ENCODE measurements at places on chromosomes 16 and 17.

DNA sequence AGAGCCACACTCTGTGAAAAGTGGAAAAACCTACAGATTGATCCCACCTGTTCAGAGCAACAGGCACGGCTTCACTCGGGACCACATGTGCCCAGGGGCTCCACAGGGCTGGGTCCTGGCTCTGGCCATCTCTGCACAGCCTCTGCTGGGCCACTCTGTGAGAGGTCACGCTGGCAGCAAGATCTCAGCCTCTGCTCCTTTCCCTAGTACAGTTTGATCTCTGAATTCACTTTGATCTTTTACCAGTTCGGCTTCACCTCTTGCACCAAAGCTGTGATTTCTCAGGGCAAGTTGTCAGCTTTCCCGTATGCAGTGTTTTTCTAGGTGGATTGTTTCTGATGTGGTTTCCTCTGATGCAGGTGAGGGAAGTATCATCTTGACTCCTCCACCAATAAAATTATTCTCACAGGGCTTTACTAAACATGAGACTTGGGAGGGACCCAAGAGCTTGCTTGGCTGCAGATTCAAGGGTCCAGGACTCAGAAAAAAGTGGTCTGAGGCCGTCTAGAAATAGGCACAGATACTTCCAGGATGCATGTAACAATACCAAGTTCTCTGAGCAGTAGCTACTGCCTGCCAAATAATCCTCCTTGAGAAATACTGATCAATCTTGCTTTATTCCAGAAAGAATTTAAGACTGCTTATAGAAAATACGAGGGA lies 24.0 kb upstream of the ALDH3A1 start:
- DNase-seq = no peak

- DNase-seq = no peak
Observed at GRCh38 chr17:5677620-5678019, 93.3 kb upstream of the NLRP1 start.

- no peak for DNase-seq
Observed at GRCh38 chr17:61574542-61575351, 16.3 kb downstream of the NACA2 start.

- DNase-seq = no peak
Observed at GRCh38 chr17:47193931-47194511, 4.9 kb upstream of the CDC27 start.

GRCh38 chr17:81738801-81739393 lies 26.8 kb downstream of the SLC25A10 start:
- DNase-seq = no peak

DNA sequence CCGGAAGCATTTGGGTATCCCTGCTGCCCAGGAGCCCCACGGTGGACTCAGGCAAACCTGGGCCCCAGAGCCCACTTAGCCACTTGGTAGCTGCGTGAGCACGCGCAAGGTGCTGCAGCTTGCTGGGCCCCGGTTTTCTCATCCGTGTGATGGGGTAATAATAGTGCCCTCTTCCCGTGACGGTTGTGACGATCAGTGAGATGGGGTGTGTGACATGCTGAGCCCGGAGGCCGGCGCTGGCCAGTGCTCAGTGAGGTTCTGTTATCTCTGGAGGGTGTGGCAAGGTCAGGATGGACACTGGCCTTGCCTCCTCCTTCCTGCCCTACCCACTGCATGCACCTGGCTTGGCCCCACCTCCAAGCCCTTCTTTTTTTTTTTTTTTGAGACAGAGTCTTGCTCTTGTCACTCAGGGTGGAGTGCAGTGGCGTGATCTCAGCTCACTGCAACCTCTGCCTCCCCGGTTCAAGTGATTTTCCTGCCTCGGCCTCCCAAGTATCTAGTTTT lies 82.6 kb downstream of the RAP1GAP2 start:
- no peak for DNase-seq

DNA sequence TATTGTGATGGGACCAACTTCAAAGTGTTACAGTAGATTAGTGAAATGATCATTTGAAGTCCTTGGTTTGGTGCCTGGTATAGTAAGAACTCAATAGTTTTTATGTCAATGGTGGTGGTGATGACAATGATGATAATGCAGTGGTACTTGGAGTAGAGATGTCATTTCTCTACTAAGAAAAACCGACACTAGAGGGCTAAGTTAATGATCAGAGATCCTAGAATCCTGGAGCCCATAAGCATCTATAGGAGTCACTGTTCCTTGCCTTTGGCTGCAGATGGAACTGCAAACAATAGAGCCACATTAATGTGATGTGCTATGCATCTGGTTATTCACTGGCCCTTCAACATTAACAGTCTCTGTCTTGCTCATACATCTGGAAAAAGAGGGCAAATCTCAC lies 103.8 kb downstream of the ANKFN1 start:
- DNase-seq = no peak

- no peak for DNase-seq
Observed at GRCh38 chr17:45150911-45151809, 2.9 kb downstream of the HEXIM1 start.

- DNase-seq = no peak
Observed at GRCh38 chr17:13384626-13385025, 217.1 kb downstream of the HS3ST3A1 start.

DNA sequence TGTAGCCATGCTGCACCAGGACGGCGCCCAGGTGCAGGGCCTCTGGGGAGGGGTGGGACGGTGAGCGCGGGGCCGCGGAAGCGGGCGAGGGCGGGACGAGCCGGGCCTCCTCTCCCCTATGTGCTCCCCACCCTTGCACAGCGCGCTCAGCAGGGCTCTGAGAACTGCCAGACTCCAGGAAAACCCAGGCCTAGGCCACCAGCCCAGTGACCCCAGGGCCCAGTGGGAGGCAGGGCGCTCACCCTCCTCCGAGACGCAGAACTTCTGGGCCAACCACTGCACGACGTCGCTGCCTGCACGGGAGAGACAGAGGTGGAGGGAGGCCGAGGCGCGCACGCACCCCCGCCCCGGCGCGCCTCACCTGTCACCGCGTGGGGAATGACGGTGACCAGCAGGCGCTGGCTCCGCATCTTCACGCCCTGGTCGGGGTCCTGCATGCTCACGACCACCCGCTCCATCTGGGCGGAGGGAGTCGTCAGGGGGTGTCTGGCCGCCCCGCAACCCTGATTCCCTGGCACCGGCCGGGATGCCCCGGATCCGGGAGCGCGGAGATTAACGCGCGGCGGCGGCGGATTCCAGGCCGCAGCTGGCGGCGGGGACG lies 603 bp downstream of the RGS11 start:
- DNase-seq = no peak

DNA sequence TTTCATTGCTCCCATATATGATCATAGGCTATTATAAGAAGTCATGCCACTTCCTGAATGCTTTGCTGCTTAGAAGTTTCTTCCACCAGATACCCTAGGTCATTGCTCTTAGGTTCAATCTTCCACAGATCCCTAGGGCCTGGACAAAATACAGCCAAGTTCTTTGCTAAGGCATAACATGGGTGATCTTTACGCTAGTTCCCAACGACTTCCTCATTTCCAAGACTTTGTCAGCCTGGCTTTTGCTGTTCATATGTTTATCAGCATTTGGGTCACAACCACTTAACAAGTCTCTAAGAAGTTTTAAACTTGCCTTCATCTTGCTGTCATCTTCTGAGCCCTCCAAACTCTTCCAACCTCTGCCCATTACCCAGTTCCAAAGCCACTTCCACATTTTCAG lies 20.1 kb upstream of the DLX3 start:
- no peak for DNase-seq

DNA sequence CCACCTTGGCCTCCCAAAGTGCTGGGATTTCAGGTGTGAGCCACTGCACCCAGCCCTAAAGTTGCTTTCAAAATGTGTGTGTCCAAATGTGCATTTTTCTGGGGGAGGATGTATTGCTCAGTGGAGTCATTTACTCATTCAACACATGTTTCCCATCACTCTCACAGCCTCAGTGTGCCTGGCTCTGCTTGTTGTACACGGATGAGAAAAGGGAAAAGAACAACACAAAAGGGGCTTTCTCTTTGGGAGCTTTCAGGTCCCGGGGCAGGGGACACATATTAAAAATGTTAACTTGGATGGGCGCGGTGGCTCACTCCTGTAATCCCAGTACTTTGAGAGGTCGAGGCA lies 1.7 kb upstream of the PPL start:
- no peak for DNase-seq

DNA sequence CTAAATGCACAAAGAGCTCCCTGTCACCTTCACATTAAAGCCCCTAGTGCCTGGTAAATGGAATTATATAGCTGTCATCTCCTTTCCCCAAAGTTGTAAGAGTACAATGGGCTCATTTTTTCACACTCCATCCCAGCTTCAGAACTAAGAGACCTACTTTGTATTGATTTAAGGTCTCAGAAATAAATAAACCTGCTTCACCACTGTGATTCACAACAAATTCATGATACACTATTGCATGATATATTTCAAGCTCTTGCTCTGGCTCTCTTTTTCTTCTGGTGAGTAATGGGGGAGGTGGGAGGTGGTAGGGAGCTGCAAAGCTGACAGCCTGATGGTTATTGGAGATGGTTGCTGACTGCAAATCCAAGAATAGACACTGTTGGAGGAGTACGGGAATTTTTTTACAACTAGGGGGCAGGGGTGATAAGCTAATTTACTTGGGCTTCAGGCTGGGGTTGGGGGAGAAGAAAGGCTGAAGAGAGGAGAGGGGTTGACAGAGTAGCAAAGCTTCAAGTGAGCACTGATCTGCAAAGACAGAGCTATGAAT lies 189.9 kb downstream of the AATF start:
- no peak for DNase-seq

- no peak for DNase-seq
Observed at GRCh38 chr17:40338058-40338457, 26.5 kb downstream of the GJD3 start.

DNA sequence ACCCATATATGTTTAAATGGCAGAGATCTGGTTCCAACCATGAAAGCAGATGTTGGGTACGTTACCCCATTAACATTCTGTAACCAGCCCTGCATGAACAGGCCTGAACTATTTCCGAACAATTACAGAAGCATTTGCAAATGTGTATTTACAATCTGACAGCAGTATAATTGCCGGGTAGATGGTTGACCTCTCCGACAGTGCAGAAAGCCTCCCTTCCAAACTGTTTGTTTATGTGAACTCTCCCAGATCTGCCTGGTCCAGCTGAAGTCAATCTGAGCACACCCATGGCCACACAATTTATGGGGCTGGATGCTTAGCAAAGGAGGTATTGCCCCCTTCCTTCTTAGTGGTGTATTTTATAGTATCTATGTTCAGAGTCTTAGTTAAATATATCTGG lies 21.8 kb downstream of the NUDT7 start:
- DNase-seq = no peak

- DNase-seq = peak; percentile 33
Observed at GRCh38 chr17:28949185-28950016, 1.9 kb downstream of the PHF12 start.

DNA sequence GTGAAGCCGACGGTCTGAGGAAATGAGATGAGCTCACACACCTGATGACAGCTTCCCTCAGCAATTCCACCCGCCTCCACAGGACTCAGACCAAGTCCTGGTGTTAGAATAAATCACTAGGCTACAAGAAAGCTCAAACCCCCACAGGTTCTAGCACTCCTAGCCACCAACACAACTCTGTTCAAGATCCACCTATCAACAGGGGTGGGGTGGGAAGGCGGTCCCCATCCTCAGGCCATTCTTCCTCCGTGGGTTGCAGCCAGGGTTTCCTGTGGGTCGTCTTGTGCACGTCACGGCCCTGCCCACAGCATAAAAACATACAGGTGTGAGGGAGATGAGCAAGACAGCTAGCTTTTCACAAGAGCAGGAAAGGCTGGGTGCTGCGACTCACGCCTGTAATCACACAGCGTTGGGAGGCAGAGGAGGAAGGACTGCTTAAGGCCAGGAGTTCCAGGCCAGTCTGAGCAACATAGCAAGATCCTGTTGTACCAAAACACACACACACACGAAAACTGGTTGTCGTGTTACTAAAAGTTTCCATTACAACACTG lies 81.1 kb downstream of the ANKRD11 start:
- DNase-seq = no peak

GRCh38 chr17:4529533-4530152 lies 25.5 kb downstream of the MYBBP1A start:
- no peak for DNase-seq

DNA sequence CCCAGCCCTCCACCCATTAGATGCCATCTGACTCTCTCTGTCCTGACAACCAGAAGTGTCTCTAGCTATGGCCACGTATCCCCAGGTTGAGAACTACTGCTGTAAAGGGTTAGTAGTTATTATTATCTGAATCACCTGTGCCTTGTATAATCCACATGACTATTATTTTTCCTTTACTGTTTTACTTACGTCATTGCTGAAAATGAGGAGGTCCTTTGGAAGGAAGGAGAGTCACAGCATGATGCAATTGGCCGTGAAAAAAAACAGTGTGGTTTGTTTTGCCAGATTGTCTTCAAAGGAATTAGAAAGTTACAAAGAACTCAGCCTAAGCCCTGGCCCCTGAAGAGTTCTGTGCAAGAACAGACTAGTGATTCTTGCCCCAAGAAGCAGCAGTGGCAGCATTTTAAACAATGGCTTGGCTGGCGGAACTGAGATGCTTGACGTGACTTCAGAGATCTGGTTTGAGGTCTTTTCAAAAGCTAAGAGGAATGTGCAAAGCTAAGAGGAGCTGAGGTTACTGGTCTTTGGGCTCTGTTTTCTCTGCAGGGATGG lies 413.3 kb upstream of the EEF2KMT start:
- DNase-seq = no peak

- peak; percentile 74 for DNase-seq
Observed at GRCh38 chr17:27323538-27324215, 29.8 kb downstream of the WSB1 start.

DNA sequence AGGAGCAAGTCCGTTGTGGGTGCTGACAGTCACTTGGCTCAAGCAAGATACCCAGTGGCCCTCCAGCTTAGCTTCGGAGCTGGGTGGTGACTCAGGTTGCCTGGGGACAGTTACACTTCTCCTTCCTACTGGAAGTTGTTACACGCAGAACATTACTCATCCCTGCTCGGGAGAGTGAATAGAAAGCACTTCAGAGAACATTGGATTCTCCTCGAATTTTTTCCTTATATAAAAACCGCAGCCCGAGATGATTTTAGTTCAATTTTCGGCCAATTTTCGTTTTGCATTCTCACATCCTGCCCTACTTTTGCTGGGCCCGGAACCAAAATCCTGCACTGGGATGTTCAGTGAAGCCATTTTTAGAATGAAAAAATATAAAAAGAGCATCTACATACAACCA lies 99.7 kb downstream of the ELAC2 start:
- no peak for DNase-seq

DNA sequence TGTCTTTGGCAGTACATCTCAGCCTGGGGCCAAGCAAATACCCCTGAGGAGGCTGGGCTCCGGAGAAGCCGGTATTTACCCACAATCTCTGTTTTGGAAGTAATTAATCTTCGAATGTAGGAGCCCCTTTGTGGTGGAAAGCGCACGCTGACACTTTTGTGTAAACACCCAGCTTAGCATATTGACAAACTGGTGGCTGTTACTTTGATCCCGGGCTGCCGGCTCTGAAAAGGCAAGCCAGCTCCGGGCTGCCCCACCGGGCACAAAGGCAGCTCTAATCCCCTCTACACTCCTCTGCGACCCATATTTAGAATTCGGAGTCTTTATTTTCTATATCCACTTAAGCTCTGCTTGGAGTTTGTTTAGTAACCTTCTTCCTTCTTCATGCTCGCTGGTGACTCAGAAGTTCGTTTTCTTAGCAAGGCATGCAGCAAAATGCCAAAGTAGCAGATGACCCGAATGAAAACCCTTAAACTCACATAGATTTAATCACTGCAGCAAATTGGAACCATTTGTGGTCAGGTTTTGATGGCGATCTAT lies 144.0 kb upstream of the IRX3 start:
- DNase-seq = no peak

GRCh38 chr17:46026166-46027047 lies 27.4 kb downstream of the STH start:
- no peak for DNase-seq

GRCh38 chr16:4316864-4317531 lies 1.1 kb downstream of the GLIS2 start:
- DNase-seq = no peak

- no peak for DNase-seq
Observed at GRCh38 chr17:31256936-31257335, 40.1 kb downstream of the OMG start.

Measured in NCI-H510A (cell line).